ENCODE measurements at places on chromosomes 3 and 15.

DNA sequence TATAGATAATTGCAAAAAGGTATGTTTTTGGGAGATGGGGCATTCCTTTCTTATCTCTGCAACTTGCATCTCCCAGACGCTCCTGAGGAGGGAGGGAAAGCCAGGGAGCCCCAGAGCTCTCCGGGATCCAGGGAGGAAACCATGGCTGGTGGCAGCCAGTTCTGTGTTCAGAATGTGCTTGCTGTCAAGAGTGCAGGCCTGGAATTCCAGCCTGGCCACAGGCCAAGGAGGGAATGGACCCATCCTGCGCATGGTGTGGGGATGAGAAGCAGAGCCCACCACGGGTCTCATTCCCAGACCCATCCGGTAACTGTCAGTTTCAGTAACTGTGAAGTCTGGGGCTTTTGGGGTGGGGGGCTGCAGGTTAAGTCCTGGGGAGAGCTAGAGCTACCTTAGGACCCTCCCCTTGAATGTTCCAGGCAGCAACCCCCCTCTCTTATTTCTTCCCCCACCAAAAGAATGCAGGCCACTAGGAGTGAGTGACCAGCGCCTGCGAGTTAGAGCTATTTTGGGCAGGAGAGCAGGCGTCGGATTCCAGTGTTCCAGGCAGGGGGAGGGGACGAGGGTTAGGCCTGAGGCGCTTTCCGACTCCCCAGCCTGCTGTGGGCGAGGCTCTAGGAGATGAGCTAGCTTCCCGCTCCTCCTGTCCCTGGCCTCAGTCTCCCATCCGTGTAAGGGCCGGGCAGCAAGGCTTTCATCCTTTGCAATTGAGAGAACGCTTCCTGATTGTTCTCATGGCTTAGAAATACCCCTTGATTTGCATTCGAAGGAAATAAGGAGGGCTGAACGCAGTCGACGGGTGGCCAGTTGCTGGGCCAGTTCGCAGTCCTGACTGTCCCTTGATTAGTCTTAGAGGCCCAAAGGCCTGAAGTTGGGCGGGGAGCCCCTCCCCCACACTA is 781 bp upstream of the DAG1 start:
- peak overlapping the region; percentile 100 for H3K27ac ChIP-seq
- H3K4me3 ChIP-seq = peak overlapping the region; percentile 84
- H3K36me3 ChIP-seq = peaks cover 6% of the 10 kb centered on the region
- H3K4me1 ChIP-seq = peaks cover 27% of the 10 kb centered on the region

DNA sequence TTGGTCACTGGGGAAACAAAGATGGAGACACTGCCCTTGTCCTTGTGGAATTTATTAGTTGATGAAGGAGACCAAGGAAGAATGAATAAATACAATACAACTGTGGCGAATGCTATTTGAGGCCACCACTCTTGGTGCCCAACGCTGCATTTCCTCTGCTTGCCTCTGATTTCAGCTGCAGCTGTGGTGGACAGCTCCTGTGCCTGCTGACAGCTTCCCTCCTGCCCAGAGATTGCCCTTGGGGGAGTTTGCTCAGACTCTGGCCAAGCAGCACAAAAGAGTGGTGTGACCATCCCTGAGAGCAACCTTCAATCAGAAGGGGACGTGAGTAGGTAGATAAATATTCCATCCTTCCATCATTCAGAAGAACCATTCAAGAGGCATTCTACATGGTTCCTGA is 64.6 kb upstream of the FHIT start:
- H3K27ac ChIP-seq = no peak overlapping the region
- H3K4me3 ChIP-seq = no peak overlapping the region

- H3K27me3 ChIP-seq = no peaks in the 10 kb centered on the region
- H3K4me3 ChIP-seq = no peak overlapping the region
- H3K36me3 ChIP-seq = no peaks in the 10 kb centered on the region
- no peak overlapping the region for H3K27ac ChIP-seq
- peaks cover 2% of the 10 kb centered on the region for H3K4me1 ChIP-seq
Observed at GRCh38 chr15:61668444-61668843, 391.8 kb downstream of the VPS13C start.

GRCh38 chr15:39397883-39398282 is 183.0 kb upstream of the THBS1 start:
- DNase-seq = no peak
- H3K36me3 ChIP-seq = no peaks in the 10 kb centered on the region
- H3K4me3 ChIP-seq = no peak overlapping the region
- no peaks in the 10 kb centered on the region for H3K27me3 ChIP-seq

DNA sequence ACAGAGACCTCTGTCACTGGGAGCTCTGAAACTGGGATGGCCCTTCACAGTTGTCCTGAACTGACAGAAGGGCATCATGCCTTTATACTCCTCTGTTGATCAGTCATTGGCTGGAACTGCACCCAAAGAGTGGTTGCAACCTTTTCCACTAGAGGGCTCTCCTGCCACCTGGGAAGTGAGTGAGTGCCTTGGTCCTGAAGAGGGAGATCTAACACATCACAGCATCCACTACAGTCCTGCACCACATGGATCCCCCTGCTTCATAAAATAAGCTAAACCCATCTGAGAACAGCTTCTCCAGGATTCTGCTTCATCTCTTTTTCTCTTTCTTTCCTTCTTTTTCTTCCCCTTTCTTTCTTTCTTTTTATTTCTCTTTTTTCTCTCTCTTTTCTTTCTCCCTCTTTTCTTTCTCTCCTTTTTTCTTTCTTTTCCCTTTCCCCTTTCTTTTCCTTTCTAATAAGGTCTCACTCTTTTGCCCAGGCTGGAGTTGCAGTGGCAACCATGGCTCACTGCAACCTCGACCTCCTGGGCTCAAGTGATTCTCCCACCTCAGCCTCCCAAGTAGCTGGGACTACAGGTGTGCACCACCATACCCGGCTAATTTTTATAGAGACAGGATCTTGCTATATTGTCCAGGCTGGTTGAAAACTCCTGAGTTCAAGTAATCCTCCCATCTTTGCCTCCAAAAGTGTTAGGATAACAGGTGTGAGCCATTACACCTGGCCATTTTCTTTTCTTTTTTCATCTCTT is 42.8 kb upstream of the RAF1 start:
- H3K27ac ChIP-seq = no peak overlapping the region
- H3K4me1 ChIP-seq = no peaks in the 10 kb centered on the region
- H3K27me3 ChIP-seq = no peaks in the 10 kb centered on the region
- no peak overlapping the region for H3K4me3 ChIP-seq
- H3K36me3 ChIP-seq = no peaks in the 10 kb centered on the region

DNA sequence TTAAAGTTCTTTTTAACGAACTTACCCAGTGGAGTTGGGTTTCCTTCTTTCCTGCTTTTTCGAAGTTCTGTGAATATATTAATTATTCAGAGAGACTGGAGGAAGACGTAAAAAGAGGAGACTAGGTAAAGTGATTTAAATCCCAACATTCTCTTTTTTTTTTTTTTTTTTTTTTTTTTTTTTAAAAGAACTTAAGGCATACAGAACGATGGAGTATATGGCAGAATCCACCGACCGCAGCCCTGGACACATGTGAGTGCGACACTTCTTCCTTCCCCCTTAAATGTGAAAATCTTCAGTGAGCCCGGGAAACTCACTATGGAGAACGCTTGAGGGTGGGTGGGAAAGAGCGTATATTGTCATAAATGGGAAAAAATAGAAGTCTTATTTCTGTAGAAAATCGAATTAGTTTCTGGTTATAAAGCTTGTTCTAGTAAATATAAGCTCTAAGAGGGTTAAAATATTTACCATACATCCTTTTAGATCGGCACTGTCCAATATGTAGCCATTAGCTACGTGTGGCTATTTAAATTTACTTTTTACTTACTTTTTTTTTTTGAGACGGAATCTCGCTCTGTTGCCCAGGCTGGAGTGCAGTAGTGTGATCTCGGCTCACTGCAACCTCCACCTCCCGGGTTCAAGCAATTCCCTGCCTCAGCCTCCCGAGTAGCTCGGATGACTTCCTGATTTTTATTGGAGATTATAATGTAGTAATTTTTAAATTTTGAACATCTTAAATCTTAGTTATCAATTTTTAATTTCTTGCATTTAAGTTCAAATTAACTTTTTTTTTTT is 892 bp downstream of the NMD3 start:
- H3K4me1 ChIP-seq = peaks cover 19% of the 10 kb centered on the region
- no peaks in the 10 kb centered on the region for H3K27me3 ChIP-seq
- H3K27ac ChIP-seq = peak overlapping the region; percentile 72
- DNase-seq = no peak
- H3K4me3 ChIP-seq = peak overlapping the region; percentile 92

GRCh38 chr3:126208606-126209256 is 28.3 kb upstream of the ALDH1L1 start:
- H3K4me1 ChIP-seq = peaks cover 15% of the 10 kb centered on the region
- H3K4me3 ChIP-seq = no peak overlapping the region
- DNase-seq = no peak

GRCh38 chr3:14494973-14495300 is 45.2 kb downstream of the GRIP2 start:
- no peak overlapping the region for H3K27ac ChIP-seq
- H3K36me3 ChIP-seq = no peaks in the 10 kb centered on the region
- DNase-seq = no peak
- H3K27me3 ChIP-seq = peaks cover 4% of the 10 kb centered on the region
- H3K4me3 ChIP-seq = no peak overlapping the region
- H3K4me1 ChIP-seq = peaks cover 3% of the 10 kb centered on the region

- H3K27ac ChIP-seq = 0 out of 2 replicates have a peak overlapping the region, but pooled peaks have one; percentile 63
- peaks cover 7% of the 10 kb centered on the region for H3K4me1 ChIP-seq
- no peaks in the 10 kb centered on the region for H3K27me3 ChIP-seq
Observed at GRCh38 chr3:141938011-141938500, 61.6 kb downstream of the ATP1B3 start.

GRCh38 chr15:74369084-74369745 is 1.8 kb upstream of the CYP11A1 start:
- DNase-seq = peak; percentile 5
- H3K4me1 ChIP-seq = peaks cover 21% of the 10 kb centered on the region
- H3K36me3 ChIP-seq = no peaks in the 10 kb centered on the region

DNA sequence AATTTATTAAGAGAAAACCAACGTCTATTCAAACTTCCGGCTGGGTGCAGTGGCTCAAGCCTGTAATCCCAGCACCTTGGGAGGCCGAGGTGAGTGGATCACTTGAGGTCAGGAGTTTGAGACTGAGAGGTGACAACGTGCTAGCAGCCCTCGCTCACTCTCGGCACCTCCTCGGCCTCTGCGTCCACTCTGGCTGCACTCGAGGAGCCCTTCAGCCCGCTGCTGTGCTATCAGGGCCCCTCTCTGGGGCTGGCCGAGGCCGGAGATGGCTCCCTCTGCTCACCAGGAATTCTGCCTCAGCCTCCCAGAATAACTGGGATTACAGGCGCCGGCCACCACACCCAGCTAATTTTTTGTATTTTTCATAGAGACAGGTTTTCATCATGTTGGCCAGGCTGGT is 58.7 kb downstream of the USF3 start:
- H3K36me3 ChIP-seq = no peaks in the 10 kb centered on the region
- DNase-seq = no peak
- H3K4me3 ChIP-seq = no peak overlapping the region
- H3K27me3 ChIP-seq = no peaks in the 10 kb centered on the region

GRCh38 chr3:2130726-2131125 is 32.1 kb downstream of the CNTN4 start:
- no peak overlapping the region for H3K4me3 ChIP-seq
- no peak for DNase-seq
- peaks cover 74% of the 10 kb centered on the region for H3K36me3 ChIP-seq
- H3K27ac ChIP-seq = no peak overlapping the region

DNA sequence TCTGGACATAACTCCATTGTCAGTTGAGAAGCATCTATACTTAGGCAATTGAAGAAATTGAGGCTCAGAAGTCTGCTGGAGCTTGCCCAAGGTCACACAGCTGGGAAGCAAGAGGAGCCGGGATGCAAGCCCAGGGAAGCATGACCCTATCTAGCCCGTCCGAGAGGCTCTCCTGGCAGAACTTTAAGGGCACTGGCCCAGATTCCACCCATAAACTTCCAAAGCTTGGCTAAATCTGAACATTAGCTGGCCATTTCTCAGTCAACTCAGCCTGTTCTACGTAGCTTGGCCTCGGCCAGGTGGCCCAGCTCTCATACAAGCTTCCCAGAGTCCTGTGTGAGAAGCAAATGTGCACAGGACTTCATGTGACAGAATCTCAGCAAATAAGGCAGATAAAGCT is 75.8 kb downstream of the LRIG1 start:
- H3K4me3 ChIP-seq = no peak overlapping the region
- DNase-seq = no peak
- H3K27me3 ChIP-seq = peaks cover 6% of the 10 kb centered on the region
- no peak overlapping the region for H3K27ac ChIP-seq

- no peak overlapping the region for H3K4me3 ChIP-seq
- no peaks in the 10 kb centered on the region for H3K36me3 ChIP-seq
- H3K27me3 ChIP-seq = no peaks in the 10 kb centered on the region
- H3K27ac ChIP-seq = no peak overlapping the region
Observed at GRCh38 chr3:4753073-4753691, 226.1 kb upstream of the BHLHE40 start.

DNA sequence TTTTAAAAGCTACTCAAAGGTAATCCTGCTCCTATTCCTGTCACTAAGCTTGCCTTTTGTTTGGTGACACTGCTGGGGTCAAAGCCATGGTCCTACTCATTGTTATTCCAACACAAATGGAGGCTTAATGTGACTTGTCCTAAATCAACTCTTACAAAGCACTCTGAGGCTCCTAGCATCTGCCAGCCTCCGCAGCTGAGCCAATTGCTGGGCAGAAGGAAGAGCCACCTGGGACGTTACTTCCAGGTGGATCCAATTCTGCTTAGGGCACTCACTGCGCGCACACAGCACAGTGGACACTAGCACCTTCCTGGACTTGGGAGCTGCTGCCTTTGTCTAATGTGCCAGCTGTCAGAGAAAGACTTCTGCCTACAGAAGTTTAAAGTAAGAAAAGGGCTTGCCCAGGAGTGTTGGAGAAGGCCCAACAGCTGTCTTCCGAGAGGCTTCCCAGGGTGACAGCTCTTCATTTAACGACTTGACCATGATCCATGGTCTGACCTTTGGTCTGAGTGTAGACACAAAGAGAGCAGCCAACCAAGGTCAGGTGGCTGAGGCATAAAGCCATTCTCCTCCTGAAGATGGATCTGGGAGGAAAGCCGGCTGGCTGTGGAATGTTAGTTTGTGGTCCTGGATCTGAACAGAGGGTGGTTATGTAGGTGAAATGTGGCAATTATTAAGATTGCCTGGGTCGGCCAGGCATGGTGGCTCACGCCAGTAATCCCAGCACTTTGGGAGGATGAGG is 102.2 kb downstream of the AQP9 start:
- peaks cover 5% of the 10 kb centered on the region for H3K27me3 ChIP-seq
- H3K36me3 ChIP-seq = peaks cover 24% of the 10 kb centered on the region
- DNase-seq = no peak
- no peak overlapping the region for H3K27ac ChIP-seq
- H3K4me1 ChIP-seq = peaks cover 2% of the 10 kb centered on the region
- no peak overlapping the region for H3K4me3 ChIP-seq

Measured in WTC11 (cell line).